GM04504 (cell line): ENCODE measurements at places on chromosomes 13 and 19.

GRCh38 chr13:36829753-36830152, 10.7 kb downstream of the RFXAP start:
- no peak for DNase-seq

DNA sequence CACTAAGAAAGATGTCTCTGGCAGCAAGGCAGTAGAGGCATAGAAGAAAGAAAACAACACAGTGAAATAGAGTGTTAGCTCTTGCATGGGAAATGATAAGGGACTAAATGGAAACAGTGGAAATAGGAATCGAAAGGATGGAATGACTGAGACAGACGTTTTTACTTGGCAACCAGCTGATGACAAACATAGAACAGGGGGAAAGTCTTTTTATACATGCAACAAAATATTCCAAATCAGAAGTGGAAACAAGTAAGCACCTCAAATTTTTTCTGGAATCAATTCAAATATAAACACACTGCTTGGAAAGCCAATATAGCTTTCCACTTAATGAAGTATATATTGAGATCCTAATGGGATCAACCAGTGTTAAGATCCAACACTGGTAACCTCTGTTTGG, 110.2 kb downstream of the MZT1 start:
- DNase-seq: no peak

DNA sequence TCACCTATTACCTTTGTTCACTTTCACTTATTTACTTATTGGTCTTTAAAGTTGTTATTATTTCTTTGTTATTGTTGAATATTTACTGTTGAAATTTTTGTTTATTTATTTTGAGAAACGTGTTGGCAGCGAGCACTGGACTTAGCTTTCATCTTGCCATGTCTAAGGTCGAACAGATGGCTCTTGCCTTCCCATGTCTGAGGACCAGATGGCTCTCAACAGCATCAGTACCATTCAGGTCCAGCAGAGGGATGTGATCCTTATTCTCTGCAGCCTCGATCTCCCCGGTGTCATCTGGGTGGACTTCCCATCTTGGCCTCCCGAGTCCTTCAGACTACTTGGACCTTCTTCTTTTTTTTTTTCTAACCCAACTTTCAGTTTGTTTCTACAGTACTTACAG, 1437.6 kb downstream of the UQCRFS1 start:
- no peak for DNase-seq

- no peak for DNase-seq
Measured at GRCh38 chr13:60838581-60838980, 441.6 kb downstream of the TDRD3 start.

- DNase-seq: no peak
Measured at GRCh38 chr13:111922086-111922485, 144.9 kb upstream of the SOX1 start.

DNA sequence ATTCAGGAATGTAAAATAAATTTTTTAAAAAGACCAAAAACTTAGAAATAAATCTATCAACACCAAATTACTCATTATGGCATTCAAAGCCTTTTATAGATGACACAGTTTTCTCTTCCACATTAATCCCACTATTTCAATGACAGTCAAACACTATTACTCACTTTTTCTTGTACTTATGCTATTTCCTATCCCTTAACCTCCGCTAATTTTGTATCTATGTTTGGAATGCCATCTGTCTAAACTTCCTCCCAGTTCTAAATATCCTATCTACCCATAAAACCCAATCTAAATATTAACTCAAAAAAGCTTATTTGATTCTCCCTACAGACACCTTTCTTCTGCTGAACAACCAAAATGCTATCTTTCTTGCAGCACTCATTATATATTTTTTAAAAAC, 203.5 kb downstream of the ENOX1 start:
- DNase-seq: peak; percentile 16

DNA sequence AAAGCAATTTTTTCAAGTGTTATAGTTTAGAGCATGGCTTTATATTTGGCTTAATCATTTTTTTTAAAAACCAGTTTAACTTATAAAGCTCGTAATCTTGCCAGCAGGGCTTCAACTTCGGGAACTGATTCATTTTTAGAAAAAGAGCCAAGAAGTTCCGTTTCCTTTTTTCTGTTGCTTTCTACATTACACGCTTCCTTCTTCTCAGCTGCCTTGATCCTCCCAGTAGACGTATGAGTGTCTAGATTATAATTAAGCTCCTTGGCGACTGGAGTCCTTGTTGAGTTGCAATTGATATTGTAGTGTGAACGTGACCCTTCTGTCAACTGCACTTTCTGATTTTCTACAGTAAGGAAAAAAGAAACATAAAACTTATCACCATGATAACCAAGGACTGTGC, 497.2 kb downstream of the DIAPH3 start:
- DNase-seq: no peak

DNA sequence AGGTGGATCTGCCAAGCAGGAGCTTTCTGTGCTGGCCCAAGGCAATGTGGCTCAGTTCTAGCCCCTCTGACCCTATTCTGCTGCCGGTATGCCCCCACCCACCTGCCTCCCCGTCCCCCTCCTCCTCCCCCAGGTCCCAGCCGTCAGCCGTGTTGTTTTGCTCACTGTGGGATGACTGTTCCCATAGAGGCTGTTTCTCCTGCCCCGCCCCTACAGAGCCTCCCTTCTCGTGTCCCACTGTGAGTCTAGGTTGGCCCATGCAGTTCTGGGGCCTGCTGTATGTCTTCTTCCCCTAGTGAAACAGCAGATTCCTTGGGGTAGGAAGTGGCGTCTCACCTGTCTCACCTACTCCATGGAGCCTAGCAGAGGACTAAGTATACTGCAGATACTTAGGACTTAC, 48.8 kb downstream of the ATP11A start:
- DNase-seq: no peak

- no peak for DNase-seq
Measured at GRCh38 chr13:33640832-33641231, 177.1 kb upstream of the RFC3 start.

- DNase-seq: no peak
Measured at GRCh38 chr13:106145997-106146864, 389.2 kb downstream of the EFNB2 start.
